ENCODE measurements at places on chromosomes 4 and X.
A peak's percentile ranks its signal among the peaks of the same experiment; 100 is the strongest.

DNA sequence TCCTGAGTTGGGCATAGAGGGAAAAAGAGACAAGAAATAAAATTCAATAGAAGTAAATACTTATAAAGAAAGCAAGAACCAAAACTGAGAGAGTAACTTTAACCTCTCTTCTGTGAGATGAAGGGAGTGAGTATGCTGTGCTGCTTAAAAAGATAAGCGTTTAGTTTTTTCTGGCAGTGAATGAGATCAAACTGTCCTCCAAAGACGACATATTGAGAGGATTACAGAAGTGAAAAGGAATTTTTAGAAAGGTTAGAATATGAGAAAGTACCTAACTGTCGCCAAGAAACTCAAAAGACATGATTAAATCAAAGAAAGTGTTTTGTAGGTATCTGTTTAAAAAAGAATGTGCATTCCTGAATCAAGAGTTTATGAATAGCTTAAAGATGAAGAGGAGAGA lies 16.0 kb downstream of the GAB1 start:
- DNase-seq: no peak

DNA sequence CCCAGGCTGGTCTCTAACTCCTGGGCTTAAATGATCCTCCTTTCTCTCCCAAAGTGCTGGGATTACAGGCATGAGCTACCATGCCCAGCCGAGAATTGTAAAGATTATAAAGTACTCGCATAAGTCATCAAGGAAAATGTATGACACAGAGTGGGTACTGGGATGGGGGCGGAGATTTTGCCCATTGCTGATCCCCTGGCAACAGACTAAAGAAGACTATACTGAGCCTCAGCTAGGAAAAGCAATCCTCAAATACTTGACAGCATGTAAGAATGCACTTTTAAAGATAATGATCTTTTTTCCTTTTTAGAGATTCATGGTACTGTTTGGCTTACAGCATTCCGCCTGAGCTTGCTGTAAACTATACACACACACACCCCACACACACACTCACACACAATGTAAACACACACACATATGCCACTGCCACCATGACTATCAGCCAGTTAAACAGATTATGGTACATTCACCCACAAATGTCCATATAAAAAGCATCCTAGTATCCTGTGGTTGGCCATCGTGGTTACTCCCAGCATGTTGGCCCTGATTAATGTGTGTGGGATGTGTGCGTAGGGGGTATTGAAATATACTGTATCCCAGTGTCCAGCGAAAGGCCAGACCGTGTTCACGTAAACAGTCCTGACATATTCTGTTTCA lies 113.0 kb downstream of the AMELX start:
- DNase-seq: no peak

DNA sequence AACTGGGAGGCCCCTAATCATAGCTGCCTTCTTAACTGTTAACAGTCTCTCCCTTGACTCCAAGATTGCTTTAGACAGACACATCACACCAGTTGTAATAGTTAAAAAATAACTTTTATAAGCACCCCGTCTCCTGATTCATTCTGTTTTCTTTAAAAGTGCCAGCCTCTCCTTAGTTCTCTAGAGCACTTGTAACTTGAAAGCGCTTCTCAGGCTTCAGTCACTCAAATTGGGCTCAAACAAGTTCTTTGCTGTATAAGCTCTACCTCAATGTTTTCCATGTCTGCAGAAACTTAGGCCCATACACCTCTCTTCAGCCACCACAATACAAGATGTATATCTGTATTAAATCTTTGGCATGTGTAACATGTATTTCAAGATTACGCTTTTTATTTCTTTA lies 169.6 kb downstream of the GABRG1 start:
- no peak for DNase-seq

DNA sequence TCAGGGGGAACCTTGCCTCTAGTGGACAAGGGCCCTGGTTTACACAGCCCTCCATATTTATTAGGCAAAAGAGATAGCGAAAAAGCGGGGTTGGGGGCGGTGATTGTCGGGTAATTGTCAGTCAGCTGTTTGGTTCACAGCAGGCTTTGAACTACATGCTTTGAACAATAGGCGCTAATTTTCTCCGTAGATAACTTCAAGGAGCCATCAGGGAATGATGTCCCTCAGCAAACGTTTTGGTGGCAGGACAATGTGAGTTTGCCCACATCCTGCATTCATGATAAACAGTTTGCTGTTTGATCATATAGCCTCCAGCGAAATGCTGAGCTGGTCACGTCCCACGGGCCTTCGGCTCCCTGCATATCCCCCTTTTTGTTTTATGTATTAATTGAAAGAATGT lies 65.2 kb downstream of the KANTR start:
- no peak for DNase-seq

DNA sequence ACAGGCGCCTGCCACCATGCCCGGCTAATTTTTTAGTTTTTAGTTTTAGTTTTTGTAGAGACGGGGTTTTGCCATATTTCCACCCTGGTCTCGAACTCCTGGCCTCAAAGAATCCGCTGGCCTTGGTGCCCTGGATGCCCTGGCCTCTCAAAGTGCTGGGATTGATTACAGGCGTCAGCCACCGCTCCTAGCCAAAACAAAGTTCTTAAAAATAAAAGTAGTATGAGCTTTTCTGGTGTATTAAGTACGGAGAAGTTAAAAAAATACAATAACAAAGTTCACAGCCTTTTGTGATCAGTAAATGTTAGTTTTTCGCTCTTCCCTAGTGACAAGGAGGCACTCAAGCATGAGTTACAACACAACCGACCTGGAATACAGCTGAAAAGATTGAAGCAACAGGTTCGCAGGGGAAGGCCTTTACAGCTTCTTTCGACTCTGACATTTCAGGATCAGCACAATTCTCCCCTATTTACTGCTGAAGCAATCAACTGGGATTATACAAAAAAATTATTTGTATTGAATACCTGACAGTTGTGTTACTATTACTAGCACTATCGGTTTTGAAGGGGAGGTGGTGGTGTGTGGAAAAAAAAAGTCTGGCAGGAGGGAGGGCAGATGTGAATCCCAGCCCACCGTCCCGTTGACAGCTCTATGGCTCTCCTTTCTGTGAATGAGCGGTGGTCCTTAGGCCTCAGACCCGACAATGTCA lies 893 bp upstream of the METAP1 start:
- DNase-seq: no peak

DNA sequence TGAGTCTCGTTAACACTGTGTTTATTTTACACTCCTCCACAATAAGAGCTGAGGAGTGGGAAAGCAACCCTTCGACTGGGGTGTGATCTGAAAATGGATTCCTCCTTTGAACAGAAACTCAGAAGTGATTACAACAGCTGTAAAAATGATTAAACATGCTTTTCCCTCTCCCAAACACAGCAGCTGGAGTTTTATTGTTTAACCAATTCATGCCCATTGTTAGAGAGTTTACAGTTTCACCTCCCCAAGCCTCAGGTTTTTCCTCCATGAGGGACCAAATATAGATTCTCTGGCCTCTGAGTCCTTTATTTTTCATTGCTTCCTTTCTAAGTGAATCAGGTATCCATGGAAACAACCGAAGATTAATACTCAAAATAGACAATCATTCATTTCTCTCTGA lies 263.0 kb upstream of the TAPT1 start:
- no peak for DNase-seq

- no peak for DNase-seq
These were observed 9.2 kb downstream of the RAI2 start for GRCh38 chrX:17851874-17852273.

- no peak for DNase-seq
These were observed 55.1 kb upstream of the ZCCHC13 start for GRCh38 chrX:74248889-74249288.

DNA sequence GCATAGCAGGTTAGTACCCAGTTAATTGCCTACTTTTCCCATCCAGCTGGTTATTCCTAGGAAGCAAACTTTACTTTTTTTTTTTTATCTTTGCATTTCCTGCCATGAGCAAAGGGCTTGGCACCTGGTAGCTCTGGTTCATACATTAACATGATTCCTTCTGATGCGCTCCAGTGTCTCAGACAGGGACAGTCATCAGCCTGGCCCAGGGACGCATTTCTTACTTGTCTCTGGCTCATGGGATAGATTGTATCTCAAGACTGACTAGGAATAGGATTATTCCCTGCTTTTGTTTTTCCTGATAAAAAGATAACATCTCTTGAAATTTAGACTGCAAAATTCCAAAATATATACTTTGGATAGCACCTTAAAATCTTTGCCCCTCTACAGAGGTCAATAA lies 571.5 kb upstream of the TENM3 start:
- no peak for DNase-seq

- DNase-seq: no peak
These were observed 220.6 kb upstream of the S100G start for GRCh38 chrX:16429406-16429805.

GRCh38 chr4:125787707-125788106 lies 473.0 kb downstream of the FAT4 start:
- DNase-seq: no peak

- no peak for DNase-seq
These were observed at the start of gene ASB12 for GRCh38 chrX:64230123-64230970. ASB12 (minus strand) TSS chrX:64230607; CDS start chrX:64225650, 4,957 bp downstream.

- peak; percentile 5 for DNase-seq
These were observed 15.8 kb downstream of the BCAP31 start for GRCh38 chrX:153708415-153708814.

DNA sequence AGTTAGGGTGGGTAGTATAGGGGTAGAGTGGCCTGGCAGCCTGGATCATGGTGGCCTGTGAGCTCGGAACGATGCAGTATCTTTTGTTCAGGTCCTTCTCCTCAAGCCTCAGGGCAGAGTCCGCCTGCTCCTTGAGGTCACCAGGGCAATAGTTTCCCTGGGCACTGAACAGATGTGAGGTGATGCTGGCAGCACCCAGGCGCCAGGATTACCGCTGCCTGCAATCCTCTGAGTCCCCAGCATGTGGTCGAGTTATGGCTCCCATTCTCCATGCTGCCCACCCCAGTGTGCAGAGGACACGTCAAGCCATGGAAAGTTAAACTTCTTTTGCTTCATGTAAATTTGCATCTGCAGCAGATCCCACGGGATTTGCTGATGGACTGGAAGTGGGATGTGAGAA lies 38.7 kb downstream of the NEIL3 start:
- DNase-seq: no peak

- DNase-seq: no peak
These were observed 31.9 kb downstream of the SETD7 start for GRCh38 chr4:139524062-139524631.

GRCh38 chr4:24849756-24850155 lies 54.4 kb downstream of the SOD3 start:
- DNase-seq: no peak

GRCh38 chr4:164847967-164848649 lies 28.9 kb upstream of the APELA start:
- DNase-seq: no peak

GRCh38 chr4:84496331-84496705 lies 2.8 kb downstream of the NKX6-1 start:
- no peak for DNase-seq

DNA sequence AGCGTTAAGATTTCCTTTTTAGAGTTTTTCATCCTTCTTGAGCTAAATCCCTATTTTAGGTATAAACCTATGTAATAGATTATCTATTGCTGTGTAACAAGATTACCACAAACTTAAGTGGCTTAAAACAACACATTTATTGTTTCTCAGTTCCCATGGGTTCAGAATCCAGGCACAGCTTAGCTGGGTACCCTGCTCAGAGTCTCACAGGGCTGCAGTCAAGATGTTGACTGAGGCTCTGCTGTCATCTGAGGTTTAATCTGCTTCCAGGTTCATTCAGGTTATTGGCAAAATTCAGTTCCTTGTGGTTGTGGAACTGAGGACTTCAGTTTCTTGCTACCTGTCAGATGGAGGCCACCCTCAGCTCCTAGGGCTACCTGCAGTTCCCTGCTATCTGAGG lies 60.9 kb downstream of the GK start:
- no peak for DNase-seq

- no peak for DNase-seq
These were observed 19.5 kb upstream of the HADH start for GRCh38 chr4:107970063-107970798.

GRCh38 chr4:4323705-4324534 lies 33.9 kb downstream of the ZBTB49 start:
- DNase-seq: no peak

DNA sequence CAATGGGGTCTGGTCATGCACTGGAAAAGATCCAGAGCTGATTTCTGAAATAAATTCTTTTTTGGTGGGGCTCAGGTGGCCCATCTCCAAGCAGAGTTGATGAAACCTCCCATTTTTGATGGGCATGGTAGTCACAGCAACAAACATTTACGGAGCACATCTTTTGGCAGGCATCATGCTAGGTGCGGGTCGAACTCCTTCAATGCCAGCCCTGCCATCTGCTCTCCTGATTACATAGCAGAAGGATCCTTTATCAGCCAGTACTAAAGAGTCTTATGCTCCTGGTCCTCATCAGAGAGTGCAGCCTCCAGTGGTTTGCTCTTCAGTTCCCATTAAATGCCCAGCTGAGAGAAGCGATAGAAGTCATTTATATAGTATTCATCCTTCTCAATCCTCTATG lies 121.7 kb downstream of the GRXCR1 start:
- DNase-seq: peak; percentile 68

DNA sequence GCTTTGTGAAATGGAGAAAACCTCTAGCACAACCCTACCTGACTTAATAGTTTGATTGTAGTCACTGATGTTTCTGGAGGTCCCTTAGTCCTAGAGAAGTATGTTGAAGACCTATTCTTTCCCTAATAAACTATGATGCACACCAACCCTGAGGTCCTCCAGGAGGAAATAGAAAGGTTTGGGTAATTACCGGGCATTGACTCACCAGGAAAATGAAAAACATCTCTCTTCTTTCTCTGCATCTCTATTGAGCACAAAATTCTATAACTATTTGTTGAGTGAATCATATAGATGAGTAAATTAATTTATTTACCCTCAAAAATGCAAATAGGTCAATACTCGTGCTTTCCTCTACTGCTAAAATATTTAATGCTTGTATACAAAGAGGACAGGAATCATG lies 582.4 kb upstream of the FAM241A start:
- DNase-seq: no peak

GRCh38 chrX:121641560-121641959 lies 594.1 kb downstream of the GLUD2 start:
- DNase-seq: no peak

DNA sequence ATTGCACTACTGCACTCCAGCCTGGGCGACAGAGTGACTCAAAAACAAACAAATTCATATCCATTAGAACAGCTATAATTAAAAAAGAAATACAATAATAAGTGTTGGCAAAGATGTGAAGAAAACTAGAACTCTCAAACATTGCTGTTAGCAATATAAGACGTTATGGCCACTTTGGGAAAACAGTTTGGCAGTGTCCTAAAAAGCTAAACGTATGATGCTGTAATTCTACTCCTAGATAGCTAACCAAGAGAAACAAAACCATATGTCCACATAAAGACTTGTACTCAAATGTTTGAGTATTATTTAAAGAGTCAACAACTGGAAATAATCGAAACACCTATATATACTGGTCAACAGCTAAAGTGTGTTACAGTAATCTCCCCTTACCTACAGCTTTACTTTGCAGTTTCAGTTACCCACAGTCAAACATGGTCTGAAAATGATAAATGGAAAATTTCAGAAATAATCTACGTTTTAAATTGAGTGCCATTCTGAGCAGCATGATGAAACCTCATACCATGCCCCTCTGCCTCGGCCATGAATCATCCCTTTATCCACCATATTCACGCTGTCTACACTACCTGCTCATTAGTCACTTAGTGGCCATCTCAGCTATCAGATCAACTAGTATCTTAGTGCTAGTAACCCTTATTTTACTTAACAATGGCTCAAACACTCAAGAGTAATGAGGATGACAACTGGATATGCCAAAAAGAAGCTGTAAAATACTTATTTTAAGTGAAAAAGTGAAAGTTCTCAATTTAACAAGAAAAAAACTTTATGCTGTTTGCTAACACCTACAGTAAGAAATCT lies 4.9 kb downstream of the ELF2 start:
- DNase-seq: no peak
